ENCODE measurements at places on chromosomes 5 and 9.

GRCh38 chr9:131279863-131280570 lies 3.7 kb upstream of the FAM78A start:
- DNase-seq = no peak

DNA sequence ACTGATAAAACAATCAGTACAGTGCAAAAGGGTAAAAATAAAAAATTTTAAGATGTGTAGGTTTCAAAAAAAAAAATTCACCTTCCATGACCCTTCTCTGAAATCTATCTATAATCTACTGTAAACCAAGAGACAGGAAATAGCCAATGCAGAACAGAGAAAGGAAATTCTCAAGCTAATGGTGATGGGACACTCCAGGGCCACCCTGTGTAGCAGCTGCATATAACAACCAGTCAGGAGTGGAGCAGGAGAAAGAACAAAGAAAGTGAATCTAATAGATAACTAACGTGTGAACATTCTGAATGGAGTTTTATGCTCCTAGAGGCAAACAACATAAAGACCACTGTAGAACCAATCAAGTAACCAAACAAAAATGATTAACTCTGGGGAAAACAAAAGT lies 16.6 kb downstream of the SPTLC1 start:
- no peak for DNase-seq

GRCh38 chr9:20242510-20243189 lies 379.6 kb downstream of the MLLT3 start:
- no peak for DNase-seq

DNA sequence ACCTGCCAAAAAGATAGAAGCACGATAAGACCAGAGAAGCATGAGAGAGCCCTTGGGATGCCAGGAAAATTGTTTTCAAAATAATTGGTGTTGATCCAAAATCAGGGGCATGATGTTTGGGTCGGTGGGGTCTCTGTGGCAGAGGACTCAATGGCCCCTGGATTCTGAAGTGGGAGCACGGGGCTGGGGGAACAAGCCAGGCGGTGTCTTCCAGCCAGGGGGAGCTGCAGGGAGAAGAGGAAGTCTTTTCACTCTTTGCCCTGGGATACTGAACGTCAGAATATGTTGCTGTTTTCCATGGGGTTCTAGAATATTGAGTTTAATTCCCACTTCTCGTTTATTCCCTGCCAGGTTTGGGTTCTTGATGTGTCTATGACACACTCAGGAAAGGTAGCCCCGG lies 20.4 kb downstream of the TSPAN17 start:
- no peak for DNase-seq

Measured in activated naive CD4-positive, alpha-beta T cell (primary cell).